Activated CD4-positive, alpha-beta memory T cell treated with anti-CD3 and anti-CD28 coated beads, Interleukin-2, amount 10 ng/mL, durations not matched to agents 7 days and 5 days (primary cell): ENCODE measurements at places on chromosomes 2 and 18. TPM values are rescaled to one million over a fixed set of nuclear protein-coding genes. Genes with fewer than 3 reads are reported as not detected.

Gene CXCR1
- 3.0 TPM for total RNA-seq

Gene ONECUT2
- not detected for total RNA-seq

Gene LYG2
- not detected for total RNA-seq

Gene ANKRD30BL
- total RNA-seq = not detected

Gene RNF103
- 18.9 TPM for total RNA-seq

Gene HSBP1L1
- 9.2 TPM for total RNA-seq

Gene FAM237A
- total RNA-seq = not detected

Gene MLPH
- not detected for total RNA-seq

Gene CRYGC
- total RNA-seq = not detected

Gene PSMA8
- 0.83 TPM for total RNA-seq

Gene RGPD3
- 0.05 TPM for total RNA-seq

DNA sequence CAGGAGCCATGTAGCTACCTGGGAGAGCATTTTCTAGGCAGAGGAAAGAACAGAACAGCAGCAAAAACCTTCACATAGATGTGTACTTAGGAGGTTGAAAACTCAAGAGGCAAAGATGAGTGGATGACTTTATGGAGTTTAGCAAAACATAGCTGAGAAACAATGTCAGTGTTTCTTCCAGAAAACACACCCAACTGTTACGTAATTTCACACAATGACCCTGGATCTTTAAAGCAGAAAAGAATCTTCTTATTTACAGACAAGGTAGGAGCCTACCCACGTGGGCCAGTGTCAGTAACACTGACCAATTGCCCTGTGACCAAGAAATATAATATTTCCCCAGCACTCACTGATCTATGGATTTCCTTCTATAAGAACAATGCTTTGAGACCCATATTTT is 254.6 kb downstream of the CDH20 start:
- no peak for DNase-seq
- H3K4me1 ChIP-seq = no peaks in the 10 kb centered on the region
- H3K27me3 ChIP-seq = peaks cover 19% of the 10 kb centered on the region

DNA sequence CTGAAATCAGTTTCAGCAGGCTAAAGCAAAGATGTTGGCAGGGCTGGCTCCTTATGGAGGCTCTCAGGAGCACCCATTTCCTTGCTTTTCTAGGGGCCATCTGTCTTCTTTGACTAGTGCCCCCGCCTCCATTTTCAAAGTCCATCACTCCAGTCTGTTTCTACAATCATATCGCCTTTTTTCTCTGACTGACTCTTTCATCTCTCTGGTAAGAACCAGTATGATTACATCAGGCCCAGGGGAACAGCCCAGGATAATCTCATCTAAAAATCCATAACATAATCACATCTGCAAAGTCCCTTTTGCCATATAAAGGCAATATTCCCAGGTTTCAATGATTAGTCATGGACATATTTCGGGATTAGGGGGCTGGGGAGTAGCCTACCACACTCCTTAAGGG is 57.0 kb downstream of the CUL3 start:
- peaks cover 30% of the 10 kb centered on the region for H3K36me3 ChIP-seq
- no peak for DNase-seq
- H3K27me3 ChIP-seq = no peaks in the 10 kb centered on the region
- H3K4me3 ChIP-seq = no peak overlapping the region

GRCh38 chr2:96891591-96892333 is 21.9 kb upstream of the SEMA4C start:
- H3K36me3 ChIP-seq = no peaks in the 10 kb centered on the region
- H3K4me1 ChIP-seq = peaks cover 19% of the 10 kb centered on the region
- DNase-seq = peak; percentile 22
- no peak overlapping the region for H3K27ac ChIP-seq
- H3K4me3 ChIP-seq = no peak overlapping the region
- peaks cover 1% of the 10 kb centered on the region for H3K27me3 ChIP-seq

GRCh38 chr2:235264121-235264493 is 229.7 kb upstream of the AGAP1 start:
- H3K27ac ChIP-seq = no peak overlapping the region
- H3K36me3 ChIP-seq = no peaks in the 10 kb centered on the region
- no peaks in the 10 kb centered on the region for H3K4me1 ChIP-seq
- H3K4me3 ChIP-seq = no peak overlapping the region

GRCh38 chr18:13180614-13181375 is 37.8 kb upstream of the LDLRAD4 start:
- no peaks in the 10 kb centered on the region for H3K36me3 ChIP-seq
- peaks cover 36% of the 10 kb centered on the region for H3K4me1 ChIP-seq
- peaks cover 26% of the 10 kb centered on the region for H3K27me3 ChIP-seq
- DNase-seq = no peak
- no peak overlapping the region for H3K4me3 ChIP-seq
- no peak overlapping the region for H3K27ac ChIP-seq

GRCh38 chr2:66573416-66573815 is 138.5 kb downstream of the MEIS1 start:
- H3K4me1 ChIP-seq = peaks cover 4% of the 10 kb centered on the region
- H3K27me3 ChIP-seq = peaks cover 39% of the 10 kb centered on the region
- no peak overlapping the region for H3K27ac ChIP-seq
- DNase-seq = no peak
- H3K4me3 ChIP-seq = no peak overlapping the region

DNA sequence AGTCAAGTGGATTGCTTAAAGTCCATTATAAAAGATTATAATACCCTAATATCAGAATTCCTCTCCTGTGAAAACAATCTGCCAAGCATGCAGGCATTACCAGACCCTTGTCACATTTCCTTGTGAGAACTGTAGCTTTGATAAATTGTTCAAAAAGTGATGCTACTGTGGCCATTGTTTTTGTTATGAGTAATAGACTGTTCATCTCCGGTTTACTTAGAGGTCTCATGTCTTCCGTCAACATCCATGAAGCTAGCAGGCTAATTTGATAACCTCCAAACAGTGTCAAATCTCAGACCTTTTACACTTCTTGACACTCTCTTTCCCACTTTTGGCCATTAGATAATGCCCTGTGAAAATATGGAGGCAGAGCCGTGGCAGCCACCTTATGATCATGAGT is 342.7 kb downstream of the CPS1 start:
- H3K4me3 ChIP-seq = no peak overlapping the region
- DNase-seq = no peak
- H3K27me3 ChIP-seq = no peaks in the 10 kb centered on the region
- H3K4me1 ChIP-seq = no peaks in the 10 kb centered on the region
- no peak overlapping the region for H3K27ac ChIP-seq

DNA sequence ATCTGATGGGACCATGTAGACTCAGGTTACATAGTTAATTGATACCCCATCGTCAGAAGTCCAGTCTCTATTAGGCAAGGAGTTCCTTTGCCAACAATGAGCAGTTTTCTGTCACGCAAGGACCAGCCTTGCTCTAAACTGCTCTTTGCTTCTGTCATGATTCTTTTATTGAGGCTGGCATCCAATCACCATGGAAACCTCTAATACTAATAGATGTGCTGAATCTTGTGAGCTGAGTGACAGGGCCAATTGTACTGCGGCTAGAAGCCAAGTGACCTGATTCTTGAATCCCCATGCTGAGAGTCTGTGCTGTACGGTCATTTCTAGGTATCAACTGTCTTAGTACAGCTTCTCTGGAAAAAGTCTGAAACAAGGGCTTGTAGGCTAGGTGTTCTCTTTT is 395.6 kb downstream of the RND3 start:
- no peaks in the 10 kb centered on the region for H3K4me1 ChIP-seq
- no peaks in the 10 kb centered on the region for H3K36me3 ChIP-seq
- no peak for DNase-seq

- no peaks in the 10 kb centered on the region for H3K36me3 ChIP-seq
- H3K4me1 ChIP-seq = no peaks in the 10 kb centered on the region
- no peak for DNase-seq
- no peak overlapping the region for H3K27ac ChIP-seq
These were observed 492.6 kb upstream of the REG3G start for GRCh38 chr2:78532762-78533379.

- peaks cover 43% of the 10 kb centered on the region for H3K36me3 ChIP-seq
- peak within 1 kb of the TSS; percentile 90 for H3K4me3 ChIP-seq
- H3K27me3 ChIP-seq = no peaks in the 10 kb centered on the region
- peak within 1 kb of the TSS; percentile 95 for H3K27ac ChIP-seq
- peaks cover 40% of the 10 kb centered on the region for H3K4me1 ChIP-seq
These were observed at the start of gene ITGA4 for GRCh38 chr2:181457121-181457740. TSS of gene ITGA4 (plus strand) at chr2:181457386. CDS start at chr2:181457655, 269 bp downstream.

- H3K36me3 ChIP-seq = no peaks in the 10 kb centered on the region
- no peak overlapping the region for H3K27ac ChIP-seq
- H3K4me1 ChIP-seq = no peaks in the 10 kb centered on the region
- no peak for DNase-seq
- H3K4me3 ChIP-seq = no peak overlapping the region
These were observed 2194.3 kb upstream of the CELF4 start for GRCh38 chr18:39759926-39760325.

DNA sequence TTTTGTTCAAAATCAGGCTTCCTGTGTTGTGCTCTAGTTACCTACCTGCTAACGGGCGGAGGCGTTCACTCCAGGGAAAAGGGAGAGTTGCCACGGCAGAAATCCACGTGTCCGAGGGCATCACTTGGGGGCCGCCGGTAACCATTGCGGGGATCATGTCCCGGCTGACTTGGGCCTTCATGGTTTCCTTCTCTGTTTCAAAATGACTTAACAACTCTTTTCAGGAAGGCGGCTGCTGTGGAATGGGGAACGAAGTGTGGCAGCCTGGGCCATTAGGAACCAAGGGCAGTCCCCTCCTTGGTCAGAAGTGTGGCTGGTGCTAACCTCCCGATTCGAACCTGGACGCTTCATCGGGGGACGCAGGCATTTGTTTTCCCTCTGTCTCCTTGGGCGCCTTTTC is 56.8 kb downstream of the INPP5D start:
- no peak overlapping the region for H3K4me3 ChIP-seq
- H3K27ac ChIP-seq = no peak overlapping the region
- H3K27me3 ChIP-seq = no peaks in the 10 kb centered on the region
- DNase-seq = no peak

- no peaks in the 10 kb centered on the region for H3K36me3 ChIP-seq
- H3K27ac ChIP-seq = no peak overlapping the region
- DNase-seq = no peak
- H3K27me3 ChIP-seq = no peaks in the 10 kb centered on the region
- no peaks in the 10 kb centered on the region for H3K4me1 ChIP-seq
These were observed 113.5 kb downstream of the CRIM1 start for GRCh38 chr2:36469106-36469477.

- DNase-seq = no peak
- H3K4me3 ChIP-seq = no peak overlapping the region
- H3K4me1 ChIP-seq = no peaks in the 10 kb centered on the region
- no peak overlapping the region for H3K27ac ChIP-seq
- H3K27me3 ChIP-seq = peaks cover 4% of the 10 kb centered on the region
These were observed 170.0 kb downstream of the TSN start for GRCh38 chr2:121925466-121925865.

GRCh38 chr2:41414486-41415230 is 633.2 kb upstream of the PKDCC start:
- DNase-seq = no peak
- H3K36me3 ChIP-seq = no peaks in the 10 kb centered on the region
- no peaks in the 10 kb centered on the region for H3K4me1 ChIP-seq
- no peak overlapping the region for H3K4me3 ChIP-seq
- no peak overlapping the region for H3K27ac ChIP-seq

DNA sequence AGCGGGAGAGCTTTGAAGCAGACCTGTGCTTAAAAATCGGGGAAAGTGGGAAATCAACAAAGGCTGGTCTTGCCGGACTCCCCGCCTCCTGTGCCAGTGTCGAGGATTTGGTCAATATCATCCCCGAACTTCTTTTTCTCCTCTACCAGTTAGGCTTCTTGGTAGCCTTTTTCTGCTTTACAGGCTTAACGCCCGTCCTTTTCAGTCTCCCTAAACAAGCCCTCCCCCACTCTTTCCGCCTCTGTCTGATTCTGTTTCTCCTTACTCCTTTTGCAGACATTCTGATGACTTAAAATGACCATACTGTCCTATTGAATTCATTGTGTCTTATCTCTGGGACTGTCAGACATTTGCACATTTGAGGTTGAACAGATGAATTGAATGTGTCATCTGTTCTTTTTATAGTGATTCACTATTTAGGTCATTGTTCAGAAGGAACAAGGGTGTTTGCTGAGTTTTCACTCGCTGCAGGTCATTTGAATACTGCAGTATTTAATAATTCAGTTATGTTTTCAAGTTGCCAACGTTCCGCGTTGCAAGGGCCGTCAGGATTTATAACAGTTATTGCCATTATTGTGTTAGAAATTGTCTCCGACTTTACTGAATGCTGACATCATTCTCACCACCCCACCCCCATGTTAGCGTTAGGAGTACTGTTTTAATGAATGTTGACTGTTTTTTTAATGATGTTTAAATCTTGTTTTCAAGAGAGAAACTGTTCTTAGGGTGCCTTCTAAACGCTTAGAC is 1.1 kb downstream of the ITGAV start:
- peaks cover 32% of the 10 kb centered on the region for H3K4me1 ChIP-seq
- H3K27ac ChIP-seq = peak overlapping the region; percentile 48
- peak; percentile 17 for DNase-seq
- no peaks in the 10 kb centered on the region for H3K27me3 ChIP-seq
- peaks cover 2% of the 10 kb centered on the region for H3K36me3 ChIP-seq

GRCh38 chr2:231063347-231063746 is 6.7 kb downstream of the PSMD1 start:
- no peak for DNase-seq
- no peak overlapping the region for H3K27ac ChIP-seq
- H3K27me3 ChIP-seq = no peaks in the 10 kb centered on the region
- peaks cover 50% of the 10 kb centered on the region for H3K4me1 ChIP-seq
- peaks cover 56% of the 10 kb centered on the region for H3K36me3 ChIP-seq

GRCh38 chr2:74772046-74772445 is 61.9 kb upstream of the HK2 start:
- H3K27me3 ChIP-seq = no peaks in the 10 kb centered on the region
- no peak overlapping the region for H3K4me3 ChIP-seq
- peaks cover 5% of the 10 kb centered on the region for H3K4me1 ChIP-seq
- no peak for DNase-seq
- no peaks in the 10 kb centered on the region for H3K36me3 ChIP-seq
- H3K27ac ChIP-seq = no peak overlapping the region

- no peak overlapping the region for H3K4me3 ChIP-seq
- DNase-seq = no peak
- no peaks in the 10 kb centered on the region for H3K4me1 ChIP-seq
- H3K27ac ChIP-seq = no peak overlapping the region
- H3K36me3 ChIP-seq = no peaks in the 10 kb centered on the region
- H3K27me3 ChIP-seq = peaks cover 5% of the 10 kb centered on the region
These were observed 39.9 kb downstream of the ADD2 start for GRCh38 chr2:70728128-70728527.
